Activated CD4-positive, alpha-beta T cell treated with anti-CD3 and anti-CD28 coated beads for 4 hours (primary cell): ENCODE measurements at places on chromosomes 5 and 9.

DNA sequence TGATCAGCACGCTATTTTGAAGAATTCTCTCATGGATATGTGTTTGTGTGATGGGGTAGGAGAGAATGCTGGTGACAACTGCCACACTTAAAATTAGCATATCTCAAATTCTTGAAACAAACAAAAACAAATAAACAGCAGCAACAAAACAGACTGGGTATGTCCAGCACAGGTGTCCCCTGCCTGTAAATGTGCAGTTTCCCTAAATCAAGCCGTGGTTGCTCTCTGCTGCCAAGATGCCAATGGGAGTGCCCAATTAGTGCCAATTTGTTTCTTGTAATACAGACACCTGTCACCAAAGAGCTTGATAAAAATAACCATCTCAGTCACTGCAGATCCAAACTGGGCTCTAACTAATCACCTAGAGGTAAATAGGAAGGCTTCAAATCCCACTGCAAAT is 144.2 kb upstream of the SMARCA2 start:
- DNase-seq = no peak

DNA sequence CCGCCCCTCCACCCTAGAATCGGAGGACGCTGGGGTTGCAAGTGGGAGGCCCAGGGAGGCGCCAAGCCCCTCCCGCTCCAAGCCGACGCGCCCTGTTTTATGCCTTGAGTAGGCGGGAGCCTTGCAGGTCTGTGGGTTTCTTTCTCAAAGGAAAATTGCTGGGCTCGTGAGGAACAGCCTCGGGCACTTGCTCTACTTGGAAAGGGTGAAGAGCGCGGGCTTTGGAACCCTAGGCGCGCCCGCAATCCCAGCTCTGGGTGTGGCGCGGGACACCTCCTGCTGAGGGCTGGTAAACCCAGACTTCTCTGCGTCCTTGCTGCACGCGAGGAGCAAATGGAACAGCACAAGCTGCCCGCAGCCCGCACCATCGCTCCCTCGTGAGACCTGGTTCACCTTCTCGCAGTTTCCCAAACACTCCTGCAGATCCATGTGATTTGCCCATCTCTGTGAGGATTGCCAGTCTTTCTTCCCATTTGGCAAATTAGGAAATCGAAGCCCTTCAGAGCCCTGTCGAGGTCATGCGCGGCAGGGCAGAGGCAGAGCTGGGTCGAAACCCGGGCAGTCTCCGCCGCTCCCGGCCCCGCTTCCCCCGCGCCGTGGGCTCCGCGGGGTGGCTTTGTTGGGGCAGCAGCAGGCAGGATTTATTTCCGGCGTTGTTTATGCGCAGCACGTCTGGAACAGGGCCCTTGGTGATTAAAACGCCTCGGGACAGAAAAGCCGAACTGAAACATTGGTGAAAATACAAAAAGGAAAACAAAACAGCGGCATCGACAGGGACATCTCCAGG is 98.4 kb upstream of the CPLX2 start:
- no peak for DNase-seq

- no peak for DNase-seq
These were observed 49.9 kb upstream of the MARCHF11 start for GRCh38 chr5:16229357-16229940.

DNA sequence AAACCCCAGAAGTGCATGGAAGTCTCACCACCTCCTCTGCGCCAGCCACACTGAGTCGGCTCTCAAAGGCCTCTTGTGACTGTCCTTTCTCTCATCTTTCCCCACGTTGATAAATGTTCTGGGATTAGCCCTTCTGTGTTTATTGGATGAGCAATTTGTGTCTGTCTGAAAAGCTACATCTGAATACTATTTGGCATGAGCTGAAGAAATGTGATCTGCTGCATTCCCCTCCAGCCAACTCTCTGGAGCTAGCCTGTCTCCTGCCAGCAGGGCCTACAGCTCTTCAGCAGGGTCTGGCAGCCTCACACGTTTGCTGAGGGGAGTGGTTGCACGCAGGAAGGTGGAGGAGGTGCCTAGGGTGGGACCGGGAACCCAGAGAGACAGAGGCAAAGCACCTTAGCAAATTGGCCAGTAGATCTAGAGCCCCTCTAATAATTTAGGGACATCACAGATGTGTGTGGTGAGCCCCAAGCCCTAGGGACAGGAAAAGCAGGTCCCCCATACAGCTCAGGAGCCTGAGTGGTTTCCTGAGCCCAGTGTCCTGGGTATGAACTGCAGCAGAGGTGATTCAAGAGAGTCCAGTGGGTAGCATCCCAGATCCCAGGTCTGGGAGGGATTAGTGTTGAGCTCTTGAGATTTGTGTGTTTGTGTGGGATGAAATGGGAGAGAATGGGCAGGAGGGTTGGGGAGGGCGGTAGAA is 20.5 kb upstream of the B4GALT1 start:
- no peak for DNase-seq

- DNase-seq = no peak
These were observed 23.9 kb upstream of the KDM4C start for GRCh38 chr9:6733831-6734230.

- DNase-seq = no peak
These were observed 348.5 kb upstream of the IRX2 start for GRCh38 chr5:3099954-3100353.

GRCh38 chr5:71932131-71932654 is 175.1 kb upstream of the MAP1B start:
- DNase-seq = no peak

- no peak for DNase-seq
These were observed 1.1 kb upstream of the TNFAIP8 start for GRCh38 chr5:119354537-119355243.

GRCh38 chr5:116736671-116737070 is 162.0 kb upstream of the SEMA6A start:
- DNase-seq = no peak

GRCh38 chr5:132057498-132058255 is 2.8 kb upstream of the IL3 start:
- DNase-seq = no peak

GRCh38 chr5:59799668-59800346 is 93.7 kb downstream of the PDE4D start:
- no peak for DNase-seq

DNA sequence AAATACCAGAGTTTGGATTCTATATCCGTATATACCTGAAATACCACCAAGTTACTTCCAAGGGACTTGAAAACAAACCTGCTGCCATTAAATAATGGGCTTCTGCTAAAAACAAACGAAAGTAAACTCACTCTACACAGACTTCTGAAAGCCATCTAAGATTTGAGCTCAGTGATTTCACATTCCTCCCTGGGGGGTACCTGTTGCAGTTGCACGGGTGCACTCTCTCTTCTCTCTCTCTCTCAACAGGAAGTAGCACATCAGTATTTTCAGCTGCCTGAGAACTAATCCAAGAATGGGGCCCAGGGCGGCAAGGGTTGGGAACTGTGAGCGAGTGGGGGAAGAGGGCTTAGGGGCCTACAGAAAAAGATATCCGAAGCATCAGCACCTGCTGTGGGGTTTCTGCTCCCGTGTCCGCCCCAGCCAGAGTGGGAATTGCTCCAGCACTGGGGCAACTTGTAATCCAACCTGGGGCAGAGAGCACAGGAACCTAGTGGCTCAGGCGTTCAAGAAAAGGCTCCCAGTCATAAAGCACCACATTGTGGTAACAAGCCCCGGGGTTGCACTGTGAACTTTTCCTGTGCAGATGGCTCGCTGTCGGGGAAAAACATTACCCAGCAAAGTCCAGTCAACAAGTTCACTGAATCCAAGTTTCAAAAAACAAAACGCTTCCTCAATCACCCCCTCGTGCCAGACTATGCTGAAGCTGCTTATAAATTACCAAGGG is 99.8 kb downstream of the EFNA5 start:
- DNase-seq = no peak

GRCh38 chr5:168611165-168611564 is 32.0 kb upstream of the PANK3 start:
- DNase-seq = no peak

DNA sequence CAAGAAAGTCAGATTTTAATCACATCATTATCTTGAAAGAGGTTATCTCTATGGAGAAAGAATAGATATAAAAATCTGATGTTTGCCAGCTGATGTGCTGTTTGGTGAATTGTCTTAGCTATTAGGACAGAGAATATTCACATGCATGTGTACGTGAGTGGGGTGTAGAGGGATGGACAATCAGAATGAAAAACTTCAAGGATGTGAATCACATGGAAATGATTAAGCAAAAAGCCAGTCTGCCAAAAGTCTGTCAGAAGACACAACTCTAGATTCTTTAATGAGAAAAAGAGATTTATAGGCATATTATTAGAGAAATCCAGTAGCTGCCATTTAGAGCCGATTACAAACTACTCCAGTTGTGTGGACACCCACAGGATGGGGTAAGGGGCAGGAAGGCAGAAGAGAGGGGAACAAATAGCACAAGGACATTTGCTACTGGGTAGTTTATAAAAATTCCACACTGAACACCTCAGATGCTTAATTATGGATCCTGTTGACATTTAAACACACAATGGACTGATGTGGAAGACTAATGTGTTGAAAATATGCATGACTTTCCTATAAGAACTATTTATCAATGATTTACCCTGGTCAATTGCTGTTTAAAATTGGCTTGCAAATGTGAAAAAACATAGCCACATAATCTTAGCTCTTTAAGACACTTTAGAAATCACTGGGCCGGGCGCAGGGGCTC is 127.4 kb downstream of the PTTG1 start:
- DNase-seq = no peak
